ENCODE measurements at places on chromosomes 12 and 14.

- DNase-seq = no peak
Observed at GRCh38 chr12:42792265-42792664, 202.7 kb upstream of the PRICKLE1 start.

DNA sequence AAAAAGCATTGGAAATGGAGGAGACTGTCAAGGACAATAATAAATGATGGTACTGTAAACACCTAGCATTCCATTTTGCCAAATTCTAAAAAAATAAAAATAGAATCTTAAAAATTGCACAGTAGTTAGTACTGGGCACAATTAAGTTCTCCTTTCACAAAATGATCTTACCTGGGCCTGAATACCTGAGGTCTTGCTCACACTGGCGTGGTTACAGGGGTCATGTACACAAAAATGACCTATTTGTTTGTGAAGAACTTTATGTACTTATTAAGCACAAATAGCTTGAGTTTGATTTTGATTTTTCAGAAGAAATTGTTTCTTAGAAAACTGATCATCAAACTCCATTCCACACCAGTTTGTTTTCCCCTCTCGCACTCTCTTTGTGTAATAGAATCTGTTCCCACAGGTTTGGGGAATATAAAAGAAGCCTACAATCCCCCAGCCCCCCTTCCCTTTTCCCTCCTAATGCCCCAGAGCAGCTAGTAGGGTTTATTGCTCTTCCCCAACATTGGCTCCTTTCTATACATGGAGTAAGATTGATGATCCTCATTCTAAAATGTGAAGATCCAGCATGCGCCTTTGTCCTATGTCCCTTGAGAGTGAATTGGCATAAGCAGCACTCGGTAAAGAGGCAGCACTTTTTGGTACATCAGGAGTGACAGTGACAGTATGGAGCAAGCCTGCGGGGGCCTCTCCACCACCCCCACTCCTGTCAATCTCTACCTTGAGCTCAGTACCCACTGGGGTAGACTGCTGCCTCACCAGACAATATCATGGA is 204.3 kb downstream of the ASCL1 start:
- no peak for DNase-seq

GRCh38 chr12:124910561-124911478 is 3.6 kb downstream of the UBC start:
- DNase-seq = no peak

DNA sequence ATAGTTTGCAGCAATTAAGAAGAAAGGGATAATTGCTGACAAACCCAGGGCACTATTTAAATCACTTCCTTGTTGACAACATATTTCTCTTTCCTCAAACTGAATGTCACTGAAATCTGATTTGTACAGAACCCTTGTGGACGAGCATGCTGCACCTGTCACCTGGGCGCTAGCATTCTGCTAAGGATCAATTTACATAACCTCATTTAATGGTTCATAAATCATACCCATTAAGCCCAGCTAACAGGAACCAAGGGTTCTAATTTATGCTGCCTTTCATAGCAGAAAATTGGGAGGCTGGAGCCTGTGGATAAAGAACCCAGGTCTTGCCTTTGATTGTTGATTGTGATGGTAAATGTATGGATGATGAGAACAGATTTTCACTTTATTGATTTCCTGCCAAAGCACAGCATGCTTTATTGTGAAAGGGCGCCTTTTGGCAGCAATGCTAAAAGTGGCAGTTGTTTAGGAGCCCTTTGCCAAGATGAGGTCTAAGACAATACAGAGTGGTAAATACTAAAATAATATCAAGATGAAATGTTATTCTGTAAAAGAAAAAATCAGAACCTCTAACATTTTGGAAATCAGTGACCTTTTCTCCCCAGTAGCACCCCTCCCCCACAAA is 95.4 kb downstream of the NKX2-1 start:
- no peak for DNase-seq

DNA sequence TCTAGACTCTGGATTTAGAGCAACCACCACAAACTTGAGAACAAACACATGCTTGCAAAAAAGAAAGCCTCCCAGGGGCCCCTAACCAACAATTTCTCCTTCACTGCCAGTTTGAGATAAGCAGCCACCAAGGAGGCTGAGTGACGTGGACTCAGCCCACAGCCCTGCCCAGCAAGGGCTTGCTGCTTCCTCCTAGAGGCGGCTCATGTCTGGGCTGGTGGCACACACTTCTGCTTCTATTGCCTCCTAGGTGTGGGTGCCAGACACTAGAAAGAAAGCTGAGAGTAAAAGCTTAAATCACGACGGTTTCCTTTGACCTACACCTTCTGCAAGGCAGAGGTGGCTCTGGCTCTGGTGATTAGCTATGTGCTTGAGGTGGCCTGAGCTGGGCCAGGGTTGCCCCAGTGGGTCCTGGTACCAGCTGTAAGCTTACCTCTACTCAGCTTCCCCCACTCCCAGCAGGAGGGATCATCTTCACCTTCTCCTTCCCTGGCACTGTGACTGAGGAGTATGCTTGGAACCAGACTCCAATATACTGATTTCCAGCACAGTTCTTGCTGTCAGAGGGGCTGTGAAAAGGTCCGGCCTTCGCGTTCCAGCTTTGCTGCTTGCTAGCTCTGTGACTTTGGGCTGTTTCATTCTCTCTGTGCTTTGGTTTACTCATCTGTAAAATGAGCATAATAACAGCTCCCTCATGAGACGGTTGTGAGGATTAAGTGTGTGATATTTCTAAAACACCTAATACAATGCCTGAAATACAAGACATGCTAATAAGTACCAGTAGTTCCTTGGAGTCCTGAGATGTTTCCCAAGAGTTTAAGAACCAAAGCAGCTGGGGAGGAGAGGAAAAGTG is 89.7 kb upstream of the PARP11 start:
- DNase-seq = no peak

DNA sequence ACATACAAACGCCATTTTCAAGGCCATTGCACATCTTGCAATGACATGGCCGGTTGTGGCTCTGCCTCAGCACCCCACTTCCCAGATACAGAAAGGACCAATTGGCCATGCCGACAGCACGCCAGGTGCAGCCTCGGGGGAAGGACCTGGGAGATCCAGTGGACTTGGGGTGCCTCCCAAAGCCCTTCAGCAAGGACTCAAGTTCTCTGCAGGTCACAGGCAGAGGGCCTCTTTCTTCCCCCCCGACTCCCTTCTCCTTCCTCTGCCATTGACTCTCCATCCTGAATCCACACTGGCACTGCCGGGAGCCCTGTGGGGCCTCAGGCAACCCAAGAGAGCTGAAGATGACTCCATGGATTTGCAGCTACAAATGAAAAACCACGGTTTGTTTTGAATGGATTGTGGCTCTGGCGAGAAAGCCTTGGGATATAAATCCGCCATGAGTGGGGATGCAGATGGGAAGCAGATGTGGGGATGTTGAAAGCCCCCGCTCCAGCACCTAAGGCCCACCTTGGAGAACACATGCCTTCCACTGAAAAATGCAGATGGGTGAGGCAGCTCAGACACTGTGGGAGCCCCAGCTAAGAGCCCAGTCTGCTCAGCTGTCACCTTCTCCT is 35.1 kb upstream of the LTBP2 start:
- no peak for DNase-seq

All from GM12891 (cell line).